ENCODE measurements at places on chromosomes 3 and 15. TPM values are rescaled to one million over a fixed set of nuclear protein-coding genes. Genes with fewer than 3 reads are reported as not detected.

- no peak for DNase-seq
Observed at GRCh38 chr3:45597581-45597980, 3.0 kb downstream of the LIMD1 start.

DNA sequence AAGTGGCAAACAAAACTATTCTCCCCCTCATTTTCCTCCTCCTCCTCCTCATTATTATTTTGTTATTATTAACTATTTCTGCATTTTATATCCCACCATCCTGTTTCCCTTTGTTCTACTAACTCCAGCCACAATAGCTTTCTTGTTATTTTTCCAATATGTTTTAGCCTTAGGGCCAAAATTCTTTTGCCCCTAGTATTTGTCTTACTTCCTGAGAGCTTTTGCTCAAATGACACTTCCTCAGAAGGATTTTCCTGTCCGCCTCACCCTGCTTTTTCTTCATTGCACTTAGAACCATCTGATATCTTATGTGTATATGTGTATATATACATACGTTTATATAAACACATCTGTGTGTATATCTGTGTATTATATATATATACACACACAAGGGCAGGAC is 32.7 kb upstream of the NUDT16 start:
- no peak for DNase-seq

DNA sequence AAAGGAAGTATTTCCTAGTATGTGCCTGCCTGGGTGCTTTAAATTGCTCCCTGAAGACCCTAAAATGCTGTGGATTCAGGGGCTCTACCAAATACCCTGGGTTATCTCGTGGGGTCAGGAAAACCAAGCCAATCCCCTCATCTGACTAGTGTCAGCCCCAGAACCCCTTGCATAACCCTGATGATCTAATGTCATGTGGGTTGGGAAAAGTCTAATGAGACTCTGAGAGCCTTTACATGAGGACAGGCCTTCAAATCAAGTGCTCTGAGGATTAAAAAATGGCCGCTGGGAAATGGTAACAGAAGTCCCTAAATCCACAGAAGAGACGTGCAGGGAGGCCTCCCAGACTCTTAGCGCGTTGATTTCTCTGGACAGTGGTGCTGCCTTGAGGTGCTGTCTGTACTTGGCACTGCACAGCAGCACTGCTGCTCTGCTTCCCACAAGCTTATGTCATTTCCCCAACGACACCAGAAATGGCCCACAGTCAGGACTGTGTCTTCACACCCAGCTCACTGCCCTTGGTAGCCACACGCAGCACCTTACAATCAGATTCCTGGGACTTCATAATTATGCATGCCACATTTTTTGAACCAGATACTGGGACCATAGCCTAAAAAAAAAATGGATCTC is 16.6 kb downstream of the EIF4E3 start:
- no peak for DNase-seq

Gene ARL6IP5
- total RNA-seq = 44.8 TPM

Gene ECE2
- not detected for total RNA-seq

Gene MAGEL2
- total RNA-seq = not detected
